Non-pigmented ciliary epithelial cell (primary cell): ENCODE measurements at places on chromosomes 4 and X.

- no peak for DNase-seq
Measured at GRCh38 chrX:338836-339400, 20.3 kb upstream of the GTPBP6 start.

GRCh38 chr4:84070289-84070688 is 428.8 kb downstream of the NKX6-1 start:
- DNase-seq, result no peak

DNA sequence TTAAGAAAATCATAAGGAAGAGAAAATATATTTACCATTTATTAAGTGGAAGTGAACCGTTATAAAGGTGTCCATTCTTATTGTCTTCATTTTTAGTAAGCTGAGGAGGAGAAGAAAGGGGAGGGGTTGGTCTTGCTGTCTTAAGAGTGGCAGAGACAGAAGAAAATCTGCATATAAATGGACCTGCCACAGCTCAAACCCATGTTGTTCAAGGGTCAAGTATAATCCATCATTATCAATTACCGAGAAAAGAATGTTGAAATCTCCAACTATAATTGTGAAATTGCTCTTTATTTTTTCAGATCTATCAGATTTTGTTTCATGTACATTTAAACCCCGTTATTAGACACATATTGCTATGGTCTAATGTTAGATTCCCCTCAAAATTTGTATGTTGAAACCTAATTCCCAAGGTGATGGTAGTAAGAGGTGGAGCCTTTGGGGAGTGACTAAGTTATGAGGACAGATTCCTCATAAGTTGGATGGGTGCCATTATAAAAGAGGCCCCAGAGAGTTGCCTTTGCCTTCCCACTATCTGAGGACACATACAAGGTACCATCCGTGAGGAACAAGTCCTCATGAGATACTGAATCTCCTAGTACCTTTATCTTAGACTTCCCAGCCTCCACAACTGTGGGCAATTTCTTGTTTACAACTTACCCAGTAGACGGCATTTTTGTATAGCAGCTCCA is 58.5 kb upstream of the SMAD1 start:
- DNase-seq, result no peak

GRCh38 chr4:41532882-41533281 is 5.1 kb upstream of the LIMCH1 start:
- no peak for DNase-seq

DNA sequence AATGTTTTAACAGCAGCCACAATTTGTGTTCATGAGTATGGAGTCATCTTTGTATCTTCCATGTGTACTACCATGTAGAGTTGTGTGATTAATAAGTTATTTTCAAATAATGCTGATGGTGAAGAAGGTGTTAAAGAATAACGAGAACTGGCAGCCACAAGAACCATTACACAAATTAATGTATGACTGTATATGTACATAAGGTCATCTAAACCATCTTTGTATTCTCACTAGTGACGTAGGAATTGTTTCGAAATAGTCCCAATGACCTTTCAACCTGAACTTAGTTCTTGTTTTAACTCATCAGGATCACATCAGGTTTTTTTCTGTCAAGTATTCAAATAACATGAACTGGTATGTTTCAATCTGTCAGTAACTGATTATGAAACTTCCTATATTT is 48.3 kb upstream of the NOCT start:
- no peak for DNase-seq

DNA sequence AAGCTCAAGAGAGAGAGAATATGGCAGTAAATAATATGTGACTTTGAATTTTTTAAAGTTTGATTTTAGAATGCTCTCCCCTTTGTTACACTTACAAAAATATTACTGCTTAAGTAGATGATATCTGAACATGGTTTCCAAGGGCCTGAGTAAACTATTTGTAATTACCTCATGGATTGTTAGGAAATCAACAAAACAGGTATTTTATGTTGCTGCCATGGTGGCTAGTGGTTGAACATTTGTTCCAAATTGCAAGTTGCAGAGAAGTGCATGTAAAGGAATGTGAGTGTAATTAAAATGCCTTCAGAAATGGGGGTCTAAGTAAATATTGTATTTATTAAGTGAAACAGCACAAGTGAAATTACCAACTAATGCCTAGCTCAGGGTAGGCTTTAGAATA is 27.6 kb downstream of the SEPTIN11 start:
- no peak for DNase-seq

GRCh38 chrX:15072880-15073279 is 197.0 kb downstream of the ASB9 start:
- DNase-seq, result no peak

DNA sequence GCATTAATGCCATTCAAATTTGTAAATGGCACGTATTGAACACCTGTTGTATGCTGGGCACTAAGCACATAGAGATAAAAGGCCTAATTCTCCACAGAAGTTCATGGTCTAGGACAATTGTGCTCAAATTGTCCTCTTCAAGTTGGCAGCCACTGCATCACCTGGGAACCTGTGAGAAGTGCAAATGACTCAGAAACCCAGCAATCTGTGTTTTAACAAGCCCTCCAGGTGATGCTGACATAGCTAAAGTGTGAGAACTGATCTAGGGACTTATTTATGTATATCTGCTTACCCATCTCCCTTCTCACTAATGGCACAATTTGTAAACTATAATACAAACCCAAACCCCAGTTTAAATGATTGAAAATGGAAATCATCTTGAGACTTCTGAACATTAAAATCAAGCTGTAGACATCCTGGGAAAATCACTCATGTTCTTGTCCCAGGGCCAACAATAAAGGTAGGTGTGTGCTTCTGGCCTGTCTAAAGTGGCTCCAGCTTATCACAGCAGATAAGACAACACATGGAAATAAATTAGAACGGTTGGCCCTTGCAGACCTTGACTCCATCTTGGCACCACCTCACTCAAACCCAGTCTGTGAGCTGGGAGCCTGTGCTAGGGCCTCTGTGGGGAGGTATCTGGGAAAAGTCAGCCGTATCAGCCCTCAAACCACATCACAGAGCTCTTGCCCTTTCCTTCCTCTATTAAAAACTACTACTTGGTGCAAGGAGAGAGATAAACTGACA is 46.8 kb downstream of the UCHL1 start:
- DNase-seq, result no peak

DNA sequence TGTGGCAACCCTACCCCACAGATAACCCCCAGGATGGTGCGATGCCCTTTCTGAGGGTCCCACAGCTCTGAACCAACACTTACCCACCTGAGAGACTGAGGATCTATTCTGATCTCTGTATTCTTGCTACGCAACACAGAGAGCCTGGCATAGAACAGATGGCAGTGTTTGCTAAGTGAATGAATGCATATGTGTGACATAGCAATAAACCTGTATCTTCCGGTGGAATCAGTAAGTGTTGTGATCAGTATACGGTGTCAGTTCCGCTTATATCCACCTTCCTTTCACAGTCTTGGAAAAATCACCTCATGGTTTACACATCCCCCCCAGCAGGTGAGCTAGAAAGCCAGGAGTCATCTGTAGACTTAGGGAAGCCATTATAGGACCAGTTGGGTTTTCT is 5.9 kb upstream of the HSD17B10 start:
- DNase-seq, result no peak

DNA sequence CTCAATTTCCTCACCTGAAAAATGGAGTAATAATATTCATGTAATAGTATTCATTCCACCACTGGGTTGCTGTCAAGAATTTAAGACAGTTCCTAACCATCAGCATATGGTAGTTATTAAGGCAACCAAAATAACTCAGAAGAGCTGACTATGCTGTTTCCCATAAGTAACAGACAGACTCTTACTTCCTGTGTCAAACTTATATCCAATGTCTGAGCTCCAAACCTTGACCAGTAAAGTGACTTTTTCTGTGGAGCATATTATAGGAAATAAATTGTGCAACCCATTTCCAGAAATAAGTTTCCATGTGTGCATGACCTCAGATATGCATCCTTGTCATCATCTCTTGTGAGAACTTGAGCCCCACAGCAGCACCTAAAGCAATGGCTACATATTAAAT is 78.8 kb downstream of the HADH start:
- no peak for DNase-seq

GRCh38 chr4:102139132-102139573 is 206.1 kb downstream of the SLC39A8 start:
- peak; percentile 26 for DNase-seq

GRCh38 chr4:2303121-2303685 is 41.3 kb upstream of the MXD4 start:
- no peak for DNase-seq

DNA sequence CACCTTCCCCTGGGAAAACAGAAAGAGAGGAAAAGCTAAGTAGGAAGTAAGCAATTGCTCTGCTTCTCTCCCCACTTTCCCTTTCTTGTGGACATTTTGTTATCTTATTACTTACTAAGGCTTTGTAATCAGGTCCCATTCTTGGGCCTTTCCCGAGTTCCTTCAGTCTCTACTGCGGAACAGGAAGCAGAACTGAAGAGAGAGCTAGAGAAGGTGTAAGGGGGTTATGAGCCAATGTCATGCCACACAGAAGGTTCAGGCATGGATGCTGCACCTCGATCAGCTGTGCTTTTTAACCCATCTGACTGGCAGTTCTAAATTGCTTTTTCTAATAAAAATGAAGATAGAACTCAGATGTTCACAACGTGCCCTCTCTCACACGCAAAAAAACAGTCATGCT is 83.6 kb downstream of the MID1 start:
- DNase-seq, result no peak

- DNase-seq, result no peak
Measured at GRCh38 chr4:20403290-20403689, 151.6 kb downstream of the SLIT2 start.

GRCh38 chr4:30605616-30606190 is 114.5 kb upstream of the PCDH7 start:
- no peak for DNase-seq

DNA sequence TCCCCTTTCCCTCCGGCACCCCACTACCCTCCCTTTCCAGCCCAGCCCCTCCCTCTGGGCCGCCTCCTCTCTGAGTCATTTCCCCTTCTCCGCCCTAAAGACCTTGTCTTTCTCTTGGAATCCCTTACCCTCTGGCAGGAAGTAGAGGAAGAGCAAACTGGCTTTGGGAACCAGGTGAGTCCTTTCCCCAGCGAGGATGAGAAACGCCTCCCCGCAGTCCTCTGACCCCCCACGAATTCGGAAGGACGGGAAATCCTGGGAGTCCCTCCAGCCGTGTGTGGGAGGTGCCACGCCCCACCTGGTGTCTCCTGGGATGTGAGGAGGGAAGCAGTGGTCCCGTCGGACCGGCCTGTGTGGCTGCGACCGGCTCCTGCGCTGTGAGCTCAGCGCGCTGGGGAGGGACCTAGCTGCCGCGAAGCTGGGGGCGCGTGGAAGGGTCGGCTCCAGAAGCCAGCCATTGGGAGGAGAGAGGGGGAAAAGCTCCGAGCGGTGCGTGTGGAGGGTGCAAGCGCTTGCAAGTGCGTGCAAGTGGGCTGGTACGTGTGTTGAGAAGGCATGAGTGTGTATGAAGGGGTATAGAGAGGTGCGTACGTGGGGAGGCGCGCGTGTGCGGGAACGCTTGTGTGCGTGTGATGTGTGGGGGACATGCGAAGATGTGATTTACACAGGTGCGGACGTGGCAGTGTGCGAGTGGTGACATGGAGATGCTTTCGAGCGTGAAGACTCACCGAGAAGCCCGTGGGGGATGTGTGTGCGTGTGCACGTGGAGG is 46.3 kb downstream of the TEX13B start:
- no peak for DNase-seq

DNA sequence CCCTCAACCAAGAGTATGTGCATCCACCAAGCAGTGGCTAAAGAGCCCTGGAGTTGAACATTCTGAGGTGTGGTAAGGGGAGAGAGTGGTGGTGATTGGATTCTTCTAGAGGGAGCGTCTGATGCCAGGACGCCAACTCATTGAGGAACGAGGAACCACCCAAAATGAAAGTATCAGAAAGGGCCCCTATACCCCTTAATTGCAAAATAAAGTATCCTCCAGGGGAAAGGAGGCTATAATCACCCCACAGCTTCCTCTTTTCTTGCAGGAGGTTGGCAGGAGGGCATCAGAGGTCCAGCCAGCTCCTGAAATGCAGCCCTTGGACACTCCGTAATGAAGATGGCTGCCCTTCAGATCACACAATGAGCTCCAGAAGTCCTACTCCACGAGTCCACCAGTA is 5.3 kb upstream of the KIAA1210 start:
- DNase-seq, result no peak

DNA sequence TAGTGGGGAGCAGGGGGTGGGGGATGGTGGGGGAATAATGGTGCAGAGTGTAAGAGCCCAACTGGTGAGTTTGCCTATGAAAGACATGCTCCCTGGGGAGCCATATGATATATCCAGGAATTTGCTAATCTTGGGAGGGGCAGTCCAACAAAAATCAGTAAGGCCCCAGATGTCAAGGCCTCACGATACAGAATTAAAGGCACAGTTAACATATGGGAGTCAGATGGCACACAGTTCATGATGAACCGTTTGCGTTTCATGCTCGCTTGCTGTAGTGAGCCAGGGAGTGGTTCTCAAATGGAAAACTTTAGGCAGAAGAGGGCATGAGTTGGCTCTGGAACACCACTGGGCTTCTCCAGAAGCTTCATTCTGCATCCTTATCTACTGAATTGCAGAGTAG is 33.9 kb upstream of the VCX2 start:
- no peak for DNase-seq

DNA sequence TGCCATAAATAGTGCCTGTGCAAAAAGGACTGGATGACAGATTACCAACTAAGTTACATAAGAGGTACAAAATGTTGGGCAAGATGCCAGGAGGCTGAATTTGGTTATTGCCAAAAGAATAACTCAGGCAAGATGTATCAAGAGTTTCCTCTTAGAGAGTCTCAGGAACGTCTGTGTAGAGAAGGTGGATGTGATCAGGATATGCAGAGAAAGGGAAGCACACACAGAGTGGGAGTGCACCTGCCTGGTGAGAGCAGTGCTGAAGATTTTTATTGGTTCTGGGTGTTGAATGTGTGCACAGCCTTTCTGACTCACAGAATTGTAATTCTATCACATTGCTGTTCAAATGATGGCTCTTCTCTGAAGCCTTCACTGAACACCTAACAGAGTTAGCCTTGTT is 156.8 kb upstream of the HS3ST1 start:
- DNase-seq, result no peak

GRCh38 chrX:41086627-41086932 is 1.3 kb downstream of the USP9X start:
- no peak for DNase-seq

DNA sequence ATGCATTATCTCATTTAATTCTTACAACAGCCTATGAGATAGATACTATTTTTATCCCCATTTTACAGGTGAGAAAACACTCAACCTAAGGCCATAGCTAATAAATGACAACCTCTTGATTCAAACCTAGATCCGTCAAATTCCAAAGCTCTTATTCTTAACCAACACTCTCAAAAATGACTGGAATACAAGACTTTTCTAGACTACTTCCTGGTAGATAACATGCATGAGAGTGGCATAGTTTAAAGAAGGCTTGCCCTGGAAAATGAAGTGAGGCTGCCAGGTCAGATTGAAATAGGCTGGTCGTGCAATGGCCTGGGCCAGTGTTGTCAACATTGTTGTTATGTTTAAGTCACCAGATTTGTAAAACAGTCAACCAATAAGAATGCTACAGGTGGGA is 86.6 kb downstream of the DNAAF6 start:
- no peak for DNase-seq

DNA sequence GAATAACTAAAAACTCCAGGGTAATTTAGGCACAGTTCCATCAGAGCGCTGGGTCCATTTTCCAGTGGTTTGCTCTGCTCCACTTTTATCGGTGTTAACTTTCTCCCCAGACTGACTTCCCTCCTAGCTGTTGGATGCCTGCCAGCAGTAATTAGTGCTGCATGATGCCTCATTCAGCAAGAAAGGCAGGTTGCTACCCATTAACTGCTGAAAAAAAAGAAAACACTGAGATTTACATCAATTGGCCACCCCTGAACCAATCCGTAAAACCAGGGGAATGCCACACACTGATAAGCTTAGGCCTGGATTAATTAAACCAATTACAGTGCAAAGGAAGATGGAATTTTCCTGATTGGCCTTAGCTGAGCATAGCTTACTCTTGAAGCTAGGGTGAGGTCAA is 182.4 kb upstream of the CXXC4 start:
- no peak for DNase-seq
